H1 (cell line): ENCODE measurements at places on chromosomes 4 and X. TPM values are rescaled to one million over a fixed set of nuclear protein-coding genes. Genes with fewer than 3 reads are reported as not detected.

- H3K4me3 ChIP-seq, result no peak overlapping the region
- no peak for DNase-seq
- no peaks in the 10 kb centered on the region for H3K36me3 ChIP-seq
- H3K4me1 ChIP-seq, result peaks cover 25% of the 10 kb centered on the region; the same call in 1 of the 2 replicates
- H3K27ac ChIP-seq, result no peak overlapping the region
- H3K27me3 ChIP-seq, result no peaks in the 10 kb centered on the region
These were observed 189.2 kb downstream of the PPP3CA start for GRCh38 chr4:101158134-101158482.

DNA sequence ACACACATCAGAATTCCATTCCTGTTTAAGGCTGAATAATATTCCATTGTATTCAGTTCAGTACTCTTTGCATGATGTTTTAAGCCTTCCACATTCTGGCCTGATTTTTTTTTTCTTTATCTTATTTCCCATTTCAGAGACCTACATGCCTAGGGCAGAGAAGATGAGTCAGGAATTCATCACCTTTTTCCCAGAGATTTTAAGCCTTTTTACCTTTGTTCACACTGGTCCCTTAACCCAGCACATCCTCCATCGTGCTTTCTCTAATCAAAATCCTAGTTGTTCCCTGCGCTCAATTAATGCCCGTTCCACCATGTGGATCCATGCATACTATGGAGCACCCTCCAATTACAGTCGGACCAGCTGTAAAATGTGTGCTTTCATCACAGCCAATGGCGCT is 245.1 kb downstream of the DHX15 start:
- H3K27ac ChIP-seq, result no peak overlapping the region
- no peak for DNase-seq
- H3K4me3 ChIP-seq, result no peak overlapping the region
- no peaks in the 10 kb centered on the region for H3K27me3 ChIP-seq

GRCh38 chr4:98613453-98614075 is 44.8 kb downstream of the TSPAN5 start:
- no peak overlapping the region for H3K4me3 ChIP-seq
- no peak overlapping the region for H3K27ac ChIP-seq
- H3K4me1 ChIP-seq, result peaks cover 10% of the 10 kb centered on the region
- H3K27me3 ChIP-seq, result no peaks in the 10 kb centered on the region
- no peaks in the 10 kb centered on the region for H3K36me3 ChIP-seq
- DNase-seq, result no peak

GRCh38 chr4:121064482-121064881 is 7.9 kb downstream of the NDNF start:
- H3K36me3 ChIP-seq, result no peaks in the 10 kb centered on the region
- H3K4me1 ChIP-seq, result no peaks in the 10 kb centered on the region
- no peaks in the 10 kb centered on the region for H3K27me3 ChIP-seq

DNA sequence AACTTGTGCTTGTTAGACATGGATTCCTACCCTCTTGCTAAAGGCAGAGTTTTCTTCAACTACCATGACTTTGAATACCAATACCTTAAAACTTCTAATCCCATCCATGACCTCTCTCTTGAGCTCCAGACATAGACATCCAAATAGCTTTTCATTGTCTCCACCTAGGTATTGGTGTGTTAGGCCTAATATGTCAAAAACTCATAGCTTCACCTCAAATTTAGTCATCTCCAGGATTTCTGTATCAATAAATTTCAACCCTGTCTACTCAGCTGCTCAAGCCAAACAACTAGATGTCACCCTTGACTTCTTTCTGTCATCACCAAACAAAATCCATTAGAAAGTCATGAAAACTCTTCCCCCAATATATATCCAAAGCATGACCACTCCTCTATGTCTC is 617.7 kb upstream of the GRIA3 start:
- no peak overlapping the region for H3K4me3 ChIP-seq
- no peaks in the 10 kb centered on the region for H3K4me1 ChIP-seq
- H3K27ac ChIP-seq, result no peak overlapping the region

The TMEM131L gene
- total RNA-seq, result 25.3 and 26.1 TPM in 2 replicates

The MAGEE2 gene
- total RNA-seq, result not detected in 2 replicates

The SERTM2 gene
- 0.38 and 0.58 TPM in 2 replicates for total RNA-seq

The FATE1 gene
- not detected in 2 replicates for total RNA-seq

DNA sequence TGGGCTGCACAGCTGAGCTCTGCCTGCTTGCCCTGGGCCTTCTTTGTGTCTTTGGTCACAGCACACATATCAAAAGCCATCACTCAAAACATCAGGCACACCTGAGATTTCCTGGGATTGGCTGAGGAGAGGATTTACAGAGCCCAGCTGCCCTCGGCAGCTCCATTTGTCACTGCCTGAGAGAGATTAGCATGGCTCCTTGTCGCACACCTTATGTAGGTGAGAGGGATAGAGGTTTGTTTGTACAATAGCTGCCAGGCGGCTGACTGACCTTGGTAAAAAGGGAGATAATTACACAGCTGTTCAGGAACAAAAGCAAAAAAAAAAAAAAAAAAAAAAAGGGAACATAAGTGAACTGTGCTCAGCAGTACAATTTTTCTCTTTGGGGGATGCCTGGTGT is 63.2 kb downstream of the MGST2 start:
- H3K27me3 ChIP-seq, result peaks cover 3% of the 10 kb centered on the region; the same call in 1 of the 2 replicates
- H3K27ac ChIP-seq, result no peak overlapping the region
- DNase-seq, result no peak
- H3K4me1 ChIP-seq, result no peaks in the 10 kb centered on the region

DNA sequence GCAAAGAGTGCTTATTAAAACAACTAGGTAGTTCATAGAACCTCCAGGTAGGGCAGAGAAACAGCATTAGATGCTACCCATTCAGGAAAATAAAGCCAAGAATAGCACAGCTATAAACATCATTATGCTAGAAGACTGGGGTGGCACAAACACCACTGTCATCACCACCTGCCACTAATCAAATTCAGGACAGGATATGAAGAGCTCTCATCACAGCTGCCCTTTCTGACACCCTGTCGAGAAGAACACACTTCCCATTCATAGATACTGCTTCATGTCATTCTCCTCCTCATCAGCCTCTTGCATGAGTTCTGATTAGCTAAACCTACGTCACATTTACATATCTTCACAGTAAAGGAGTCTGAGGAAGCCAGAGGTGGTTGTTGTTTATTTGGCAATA is 692.3 kb upstream of the HS3ST1 start:
- no peaks in the 10 kb centered on the region for H3K36me3 ChIP-seq
- no peak for DNase-seq
- H3K27me3 ChIP-seq, result no peaks in the 10 kb centered on the region
- no peak overlapping the region for H3K4me3 ChIP-seq

GRCh38 chr4:147025042-147025441 is 79.4 kb upstream of the TTC29 start:
- no peak overlapping the region for H3K4me3 ChIP-seq
- H3K27ac ChIP-seq, result no peak overlapping the region
- DNase-seq, result no peak
- no peaks in the 10 kb centered on the region for H3K4me1 ChIP-seq
- H3K27me3 ChIP-seq, result no peaks in the 10 kb centered on the region

GRCh38 chrX:151904989-151905388 is 7.7 kb upstream of the MAGEA4 start:
- no peak for DNase-seq
- H3K4me1 ChIP-seq, result no peaks in the 10 kb centered on the region
- no peaks in the 10 kb centered on the region for H3K27me3 ChIP-seq
- no peak overlapping the region for H3K4me3 ChIP-seq
- no peaks in the 10 kb centered on the region for H3K36me3 ChIP-seq

The RAB39B gene
- 8.8 and 9.3 TPM in 2 replicates for total RNA-seq
